PC-9 (cell line): ENCODE measurements at places on chromosomes 6 and 20.
A peak's percentile ranks its signal among the peaks of the same experiment; 100 is the strongest.

- no peak for DNase-seq
Measured at GRCh38 chr6:5384276-5384675, 123.0 kb downstream of the FARS2 start.

DNA sequence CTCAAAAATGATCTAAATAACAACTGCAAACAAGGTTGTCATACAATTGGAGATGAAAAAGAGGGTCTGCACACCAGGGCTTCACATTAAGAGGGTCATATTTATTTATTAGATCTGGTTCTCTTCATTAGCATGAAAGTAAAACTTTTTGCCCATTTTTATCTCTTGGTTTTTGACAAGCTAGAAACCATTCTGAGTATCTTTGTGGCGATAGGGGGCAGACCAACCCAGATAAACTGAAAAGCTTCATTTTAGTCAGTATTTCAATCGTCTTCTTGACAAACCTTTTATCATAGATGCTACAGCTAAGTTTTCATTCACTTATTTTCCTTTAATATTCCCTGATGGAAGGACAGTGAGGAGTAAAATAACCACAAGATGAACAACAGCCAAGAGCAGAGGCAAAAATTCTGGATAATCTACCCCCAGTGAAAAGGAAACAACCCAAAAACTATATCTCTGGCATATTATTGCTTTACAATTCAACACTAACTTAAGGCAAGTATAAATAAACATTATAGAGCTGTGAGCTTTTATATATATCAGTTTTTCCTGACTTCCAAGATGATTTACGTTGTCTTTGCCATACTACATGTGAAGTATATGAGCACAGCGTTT, 45.2 kb downstream of the THEMIS start:
- DNase-seq: no peak

- DNase-seq: no peak
Measured at GRCh38 chr20:32556312-32557184, 28.6 kb downstream of the NOL4L start.

DNA sequence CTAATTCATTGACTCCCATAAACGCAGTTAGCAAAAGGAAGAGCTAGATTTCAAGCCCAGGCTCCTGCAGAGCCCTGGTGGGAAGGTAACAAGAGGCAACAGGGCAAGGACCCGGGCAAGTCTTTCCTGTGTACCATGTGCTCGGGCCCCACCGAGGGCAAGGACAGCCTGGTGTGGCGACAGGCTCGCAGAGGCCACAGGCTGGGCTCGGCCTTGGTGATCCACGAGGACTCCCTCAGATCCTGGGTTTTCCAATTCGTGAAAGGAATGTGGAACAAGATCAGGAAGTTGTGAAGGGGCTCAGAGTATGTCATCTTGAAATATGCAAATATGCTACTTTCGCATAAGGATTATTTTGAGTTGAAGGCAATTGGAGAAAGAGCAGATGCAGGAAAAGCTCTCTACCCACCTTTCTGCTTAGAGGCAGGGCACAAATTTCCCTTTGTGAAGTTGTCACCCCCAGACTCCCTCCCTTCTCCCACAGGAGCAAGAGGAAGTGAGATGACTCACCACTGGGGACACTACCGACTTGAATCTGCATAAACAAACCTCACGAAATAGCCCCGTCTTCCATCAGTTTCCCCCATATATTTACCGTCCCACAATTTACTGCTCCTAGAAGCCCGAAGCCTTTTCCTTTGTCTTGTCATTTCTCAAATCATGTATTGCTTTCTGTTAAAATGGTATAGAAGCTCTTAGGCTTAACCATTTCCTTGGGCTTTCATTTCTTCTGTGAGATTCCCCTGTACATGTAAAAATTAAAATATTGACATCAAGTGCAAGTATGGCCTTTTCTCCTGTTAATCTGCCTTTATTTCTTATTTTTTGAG, 79.0 kb downstream of the PSMG4 start:
- DNase-seq: no peak

GRCh38 chr6:160248538-160248937, 10.1 kb downstream of the SLC22A2 start:
- no peak for DNase-seq

DNA sequence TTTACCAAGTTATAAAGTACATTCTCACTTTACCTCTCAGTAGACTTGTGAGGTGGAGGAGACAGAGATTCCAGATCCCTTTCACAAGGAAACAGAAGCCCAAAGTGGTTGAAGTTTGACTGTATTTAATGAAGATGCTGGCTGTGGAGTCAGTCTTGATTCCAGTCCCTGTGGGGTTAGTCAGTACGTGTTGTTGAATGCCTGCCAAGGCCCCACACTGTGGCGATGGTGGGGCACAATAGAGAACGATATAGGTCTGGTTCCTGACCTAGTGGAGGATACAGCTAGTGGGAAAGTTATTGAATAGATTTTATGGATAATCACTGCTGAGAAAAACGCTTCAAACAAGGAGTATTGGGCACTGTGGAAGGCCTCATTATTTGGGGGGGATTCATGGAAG, 71.4 kb downstream of the LRRC1 start:
- no peak for DNase-seq

DNA sequence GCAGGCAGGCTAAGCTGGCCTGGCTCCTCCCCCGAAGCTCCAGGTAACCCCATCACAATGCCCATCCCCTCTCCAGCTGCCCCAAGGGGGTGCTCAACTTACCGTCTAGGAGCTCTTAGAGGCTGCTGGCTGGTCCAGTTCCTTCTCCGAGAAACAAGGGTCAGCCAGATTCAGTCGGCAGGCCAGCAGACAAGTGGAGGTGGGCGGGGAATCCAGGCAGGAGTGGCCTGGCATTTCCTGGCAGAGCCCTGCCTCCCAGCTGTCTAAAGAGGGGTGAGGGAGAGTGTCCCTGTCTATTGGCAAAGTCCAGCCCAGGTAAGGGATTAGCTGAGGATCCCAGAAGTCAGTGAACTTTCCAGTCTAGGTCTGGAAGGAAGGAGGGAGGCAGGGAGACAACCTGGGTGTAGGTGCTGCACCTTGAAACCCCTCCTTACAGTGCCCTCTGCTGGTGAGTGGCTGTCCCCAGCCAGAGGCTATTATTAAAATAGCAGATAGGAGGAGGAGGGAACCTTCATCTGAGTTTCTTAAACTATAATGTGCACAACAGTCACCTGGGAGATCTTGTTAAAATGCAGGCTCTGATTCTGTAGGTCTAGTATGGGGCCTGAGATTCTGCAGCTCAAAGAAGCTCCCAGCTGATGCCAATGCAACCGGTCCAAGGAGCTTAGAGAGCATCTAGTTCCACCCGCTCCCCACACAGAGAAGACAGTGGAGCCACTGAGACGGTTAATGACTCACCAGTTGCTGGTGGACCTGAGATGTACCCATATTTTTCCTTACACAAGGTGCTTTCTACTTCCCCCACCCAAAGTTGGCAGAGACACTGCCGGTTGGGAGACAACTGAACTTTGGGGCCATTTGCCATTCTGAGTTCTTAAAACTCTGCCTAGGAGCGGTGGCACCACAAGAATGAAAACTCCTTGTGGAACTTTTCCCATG, at the start of gene UNC5CL:
TSS of gene UNC5CL (minus strand) at position 162 of the 939 bp plus-strand sequence. CDS start 4,147 bp downstream, outside the sequence.
- DNase-seq: peak; percentile 43

DNA sequence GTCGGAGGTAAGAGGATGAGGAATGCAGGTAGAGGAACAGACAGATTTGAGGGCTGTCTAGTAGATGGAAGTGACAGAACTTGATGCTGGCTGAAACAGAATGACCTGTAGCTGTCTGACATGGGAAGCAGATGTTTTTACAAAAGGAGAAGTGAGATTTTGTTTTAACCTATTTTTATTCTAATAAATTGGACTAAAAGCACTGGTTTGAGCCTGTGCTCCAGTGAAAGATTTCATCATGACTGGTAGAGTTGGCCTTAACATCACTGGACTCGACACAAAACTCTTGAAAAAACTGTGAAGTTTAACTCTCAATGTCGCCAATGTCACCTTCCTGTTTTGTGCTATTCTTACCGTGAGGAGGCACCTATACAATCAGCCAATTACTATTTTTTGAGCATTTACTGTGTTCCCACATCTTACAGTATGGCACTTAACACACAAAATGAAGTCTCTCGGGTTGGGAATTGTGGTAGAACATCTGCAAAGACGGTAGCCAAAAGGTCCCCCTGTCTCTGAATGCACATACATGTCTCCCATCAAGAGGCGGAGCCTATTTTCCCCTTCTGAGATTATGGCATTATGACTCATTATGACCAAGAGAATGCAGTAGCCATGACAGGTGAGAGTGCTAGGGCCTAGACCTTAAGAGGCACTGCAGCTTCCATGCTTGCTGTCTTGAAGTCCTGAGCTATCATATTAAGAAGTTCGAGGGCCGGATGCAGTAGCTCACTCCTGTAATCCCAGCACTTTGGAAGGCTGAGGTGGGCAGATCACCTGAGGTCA, 93.2 kb downstream of the FOXF2 start:
- DNase-seq: no peak

DNA sequence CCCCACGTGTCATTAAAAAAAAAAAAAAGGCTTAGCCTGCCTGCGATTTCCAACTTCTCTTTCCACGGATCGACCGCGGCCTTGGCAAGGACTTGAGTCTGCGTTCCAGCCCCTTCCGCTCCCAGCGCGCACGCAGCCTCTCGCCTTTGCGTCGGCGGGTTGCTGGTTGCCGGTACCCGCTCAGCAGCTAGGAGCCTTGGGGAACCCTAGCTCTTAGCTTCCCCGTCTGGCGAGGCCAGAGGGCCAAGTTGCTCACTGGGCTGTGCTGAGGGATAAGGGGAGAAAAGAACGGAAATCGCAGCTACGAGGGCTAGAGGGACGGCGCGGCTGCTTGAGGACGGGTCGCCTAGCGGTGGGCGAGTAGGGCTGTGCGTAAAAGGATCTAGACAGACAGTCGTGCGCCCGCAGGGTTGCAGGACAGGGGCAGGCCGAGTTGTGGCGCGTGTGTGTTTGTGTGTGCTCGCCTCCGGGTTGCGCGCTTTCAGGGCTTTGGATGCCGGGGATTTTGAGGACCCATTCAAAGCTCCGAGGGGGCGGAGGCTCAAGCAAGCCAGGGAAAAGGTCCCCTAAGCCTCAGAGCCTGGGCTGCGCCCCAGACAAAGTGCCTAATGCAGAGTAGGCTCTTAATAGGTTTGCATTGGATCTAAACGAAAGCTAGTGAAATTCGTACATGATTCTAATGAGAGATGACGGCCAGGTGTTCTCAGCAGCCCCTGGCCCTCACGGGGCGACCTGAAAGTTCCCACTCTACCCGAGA, 40.5 kb upstream of the OSTM1 start:
- no peak for DNase-seq

GRCh38 chr6:154318721-154319120, 37.9 kb downstream of the IPCEF1 start:
- DNase-seq: no peak

- DNase-seq: no peak
Measured at GRCh38 chr6:39218868-39219567, 10.3 kb downstream of the KCNK5 start.

DNA sequence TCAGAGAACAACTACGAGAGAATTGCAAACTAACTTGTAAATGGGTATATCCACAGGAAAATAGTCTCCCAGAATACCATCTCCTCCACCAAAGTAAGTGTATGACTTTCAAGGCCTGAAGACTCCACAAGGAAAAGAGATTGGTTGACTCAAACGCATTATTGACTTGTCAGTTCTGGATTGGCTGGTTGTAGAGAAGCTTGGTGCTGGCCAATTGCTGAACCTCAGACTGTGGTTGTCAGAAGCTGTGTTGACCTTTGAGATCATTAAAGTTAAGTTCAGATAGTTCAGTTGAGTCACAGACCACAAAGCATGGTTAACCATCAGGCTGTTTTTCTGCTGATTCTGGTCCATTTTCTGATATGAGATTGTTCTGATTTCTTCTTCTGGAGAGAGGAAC, 388.3 kb downstream of the BMP2 start:
- no peak for DNase-seq

- DNase-seq: peak; percentile 4
Measured at GRCh38 chr6:95203153-95203754, 374.1 kb upstream of the MANEA start.

DNA sequence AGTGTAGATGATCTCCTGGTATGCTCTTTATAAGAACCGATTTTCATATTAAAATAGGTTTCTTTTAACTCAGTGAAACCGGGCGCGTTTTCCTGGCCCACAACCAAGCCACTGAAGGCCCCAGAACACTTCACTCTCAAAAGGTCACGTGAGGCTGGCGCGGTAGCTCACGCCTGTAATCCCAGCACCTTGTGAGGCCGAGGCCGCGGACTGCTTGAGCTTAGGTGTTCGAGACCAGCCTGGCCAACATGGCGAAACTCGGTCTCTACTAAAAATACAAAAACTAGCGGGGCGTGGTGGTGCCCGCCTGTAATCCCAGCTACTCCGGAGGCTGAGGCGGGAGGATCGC, 402 bp upstream of the TAF8 start:
- DNase-seq: no peak

DNA sequence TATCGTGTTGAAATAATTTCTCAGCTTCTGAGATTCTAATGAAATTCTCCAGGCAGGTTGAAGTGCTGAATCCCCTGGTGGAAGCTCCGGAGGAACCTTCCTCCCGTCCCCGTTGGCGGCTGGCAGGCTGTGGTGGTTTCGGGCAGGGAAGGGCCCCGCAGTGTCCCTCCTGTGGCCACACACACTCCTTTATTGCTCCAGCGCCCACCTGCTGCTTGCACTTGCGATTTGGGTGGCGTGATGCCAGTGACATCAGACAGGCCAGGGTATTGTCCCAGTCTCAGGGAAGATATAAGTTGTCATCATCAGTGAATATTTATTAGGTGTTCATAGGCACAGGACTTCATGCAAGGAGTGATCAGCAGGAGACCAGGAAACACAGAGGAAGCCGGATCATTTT, 530.4 kb downstream of the QKI start:
- DNase-seq: no peak

DNA sequence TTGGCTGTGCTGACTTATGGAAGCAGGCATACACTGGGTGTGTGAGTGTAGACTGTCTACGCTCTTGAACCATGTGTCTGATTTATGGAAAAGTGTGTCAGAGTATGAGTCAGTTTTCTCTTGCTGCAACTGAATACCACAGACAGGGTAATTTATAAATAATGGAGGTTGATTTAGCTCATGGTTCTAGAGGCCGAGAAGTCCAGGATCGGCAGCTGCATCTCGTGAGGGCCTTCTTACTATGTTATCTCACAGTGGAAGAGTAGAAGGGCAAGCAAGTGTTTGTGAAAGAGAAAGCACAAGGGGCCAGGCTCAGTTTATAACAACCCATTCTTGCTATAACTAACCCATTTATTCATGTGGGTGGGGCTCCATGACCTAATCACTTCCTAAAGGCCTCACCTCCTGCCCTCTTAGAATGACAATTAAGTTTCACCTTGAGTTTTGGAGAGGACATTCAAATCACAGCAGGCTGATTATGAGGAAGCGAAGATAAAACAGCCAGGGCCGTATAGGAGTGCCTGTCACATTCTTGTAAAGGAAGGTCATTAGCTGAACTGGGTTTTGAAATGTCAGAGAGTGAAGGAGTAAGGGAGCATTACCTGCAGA, 6.7 kb downstream of the GPR31 start:
- DNase-seq: no peak

- no peak for DNase-seq
Measured at GRCh38 chr6:15257357-15258132, 11.7 kb downstream of the JARID2 start.
